ENCODE measurements at places on chromosomes 6 and 20.

GRCh38 chr6:109526905-109527628 is 44.0 kb upstream of the ZBTB24 start:
- peak; percentile 59 for DNase-seq

DNA sequence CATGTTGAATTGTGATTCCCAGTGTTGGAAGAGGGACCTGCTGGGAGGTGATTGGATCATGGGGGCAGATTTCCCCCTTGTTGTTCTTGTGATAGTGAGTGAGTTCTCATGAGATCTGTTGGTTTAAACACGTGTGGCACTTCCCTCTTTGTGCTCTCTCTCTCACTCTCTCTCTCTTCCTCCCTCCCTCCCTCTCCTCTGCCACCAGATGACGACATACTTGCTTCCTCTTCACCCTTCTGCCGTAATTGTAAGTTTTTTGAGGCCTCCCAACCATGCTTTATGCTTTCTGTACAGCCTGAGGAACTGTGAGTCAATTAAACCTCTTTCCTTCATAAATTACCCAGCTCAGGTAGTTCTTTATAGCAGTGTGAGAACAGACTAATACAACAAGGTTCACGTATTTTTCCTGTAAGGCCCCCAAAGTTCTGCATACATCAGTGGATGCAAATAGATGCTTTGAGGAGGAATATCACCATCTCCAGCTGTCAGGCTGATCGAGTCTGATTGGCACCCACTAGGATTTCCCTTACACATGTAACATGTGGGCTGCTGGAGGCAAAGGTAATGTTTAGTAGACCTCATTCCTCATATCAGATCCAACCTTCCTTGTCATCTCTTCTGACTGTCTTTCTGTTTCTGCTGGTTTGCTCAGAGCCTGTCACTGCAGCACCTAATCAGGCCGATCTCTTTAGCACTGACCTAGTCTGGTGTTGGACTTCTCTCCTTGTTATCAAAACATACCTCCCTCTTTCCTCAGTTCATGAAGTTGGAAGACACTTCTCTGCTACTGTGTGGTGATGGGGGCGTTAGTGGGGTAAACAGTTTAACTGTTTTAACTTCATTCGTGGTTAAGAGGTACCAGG is 54.3 kb upstream of the BACH2 start:
- DNase-seq = no peak

GRCh38 chr6:153367021-153367420 is 235.9 kb upstream of the RGS17 start:
- peak; percentile 7 for DNase-seq

GRCh38 chr20:57259121-57259937 is 7.1 kb downstream of the BMP7 start:
- DNase-seq = peak; percentile 75

- DNase-seq = no peak
These were observed 8.5 kb upstream of the TUBB2A start for GRCh38 chr6:3165631-3166534.

- no peak for DNase-seq
These were observed 155.5 kb downstream of the CFAP61 start for GRCh38 chr20:20207872-20208271.

- no peak for DNase-seq
These were observed 4.3 kb downstream of the ARFRP1 start for GRCh38 chr20:63703471-63703975.

DNA sequence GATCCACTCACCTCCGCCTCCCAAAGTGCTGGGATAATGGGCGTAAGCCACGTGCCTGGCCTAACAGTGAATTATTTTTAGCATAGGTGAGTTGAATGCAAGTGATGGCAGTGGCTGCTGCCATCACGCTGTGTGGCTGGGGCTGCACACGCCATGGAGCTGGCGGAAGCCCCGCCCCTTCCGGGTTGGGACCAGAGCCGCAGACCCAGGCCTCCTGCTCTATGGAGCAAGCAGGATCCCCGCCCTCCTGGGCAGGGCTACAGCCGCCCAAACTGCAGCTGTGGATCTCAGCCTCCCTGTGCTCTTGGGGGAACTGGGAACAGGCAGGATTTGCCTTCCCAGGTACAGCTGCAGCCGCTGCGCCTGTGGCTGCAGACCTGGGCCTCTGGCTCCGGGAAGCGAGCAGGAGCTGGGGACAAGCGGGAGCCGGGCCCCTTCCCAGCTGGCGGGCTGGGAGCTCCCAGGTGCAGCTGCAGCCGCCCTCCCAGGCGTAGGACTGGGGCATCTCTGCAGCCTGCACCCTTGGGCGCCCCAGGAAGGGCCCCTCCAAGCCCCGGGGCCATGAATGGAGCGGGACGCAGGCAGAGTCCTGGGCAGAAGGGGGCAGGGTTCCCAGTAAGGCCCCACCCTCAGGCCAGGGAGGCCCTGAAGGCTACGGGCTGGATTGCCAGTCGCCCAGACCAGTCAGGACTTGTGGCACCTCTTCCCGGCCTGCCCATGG is 30.9 kb upstream of the SLA2 start:
- DNase-seq = no peak

- no peak for DNase-seq
These were observed 60.4 kb downstream of the HAO1 start for GRCh38 chr20:7879883-7880282.

GRCh38 chr6:84072442-84072997 is 38.9 kb downstream of the MRAP2 start:
- DNase-seq = no peak

DNA sequence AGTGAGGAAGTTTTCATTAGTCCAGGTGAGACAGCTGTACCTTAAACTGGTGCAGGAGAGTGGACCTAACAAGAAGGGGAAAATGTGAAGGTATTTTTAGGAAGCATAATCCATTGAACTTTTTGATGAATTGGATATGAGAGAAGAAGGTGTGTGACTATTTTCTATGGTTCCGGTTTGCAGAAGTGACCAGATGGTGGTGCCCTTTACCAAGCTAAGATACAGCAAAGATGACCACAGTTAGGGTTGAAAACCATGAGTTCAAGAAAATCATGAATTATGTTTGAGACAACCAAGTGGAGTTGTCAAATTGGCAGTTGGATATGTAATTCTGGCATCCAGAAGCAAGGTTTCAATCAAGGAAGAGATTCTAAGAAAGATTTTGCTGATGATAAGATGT is 61.9 kb upstream of the NRSN1 start:
- DNase-seq = no peak

- DNase-seq = no peak
These were observed 87.3 kb downstream of the SCML4 start for GRCh38 chr6:107736713-107737396.

GRCh38 chr6:89475634-89476033 is 42.7 kb downstream of the ANKRD6 start:
- DNase-seq = no peak

- no peak for DNase-seq
These were observed 231.0 kb upstream of the EYS start for GRCh38 chr6:65938000-65938399.

- DNase-seq = no peak
These were observed 166.7 kb downstream of the TINAG start for GRCh38 chr6:54474898-54475297.

- no peak for DNase-seq
These were observed 256.5 kb downstream of the TAF4 start for GRCh38 chr20:61809006-61809770.

- peak; percentile 68 for DNase-seq
These were observed 9.3 kb upstream of the NQO2 start for GRCh38 chr6:2990248-2990931.

DNA sequence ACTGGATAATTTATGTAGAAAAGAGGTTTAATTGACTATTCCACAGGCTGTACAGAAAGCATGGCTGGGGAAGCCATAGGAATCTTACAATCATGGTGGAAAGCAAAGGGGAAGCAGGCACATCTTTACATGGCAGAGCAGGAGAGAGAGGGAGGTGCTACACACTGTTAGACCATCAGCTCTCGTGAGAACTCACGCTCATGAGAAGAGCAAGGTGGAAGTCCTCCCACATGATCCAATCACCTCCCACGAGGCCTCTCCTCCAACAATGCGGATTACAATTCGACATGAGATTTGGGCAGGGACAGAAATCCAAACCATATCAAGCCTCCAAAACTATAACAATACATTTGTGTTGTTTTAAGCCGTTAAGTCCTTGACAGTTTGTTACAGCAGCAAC is 257.1 kb upstream of the KCNG1 start:
- DNase-seq = no peak

DNA sequence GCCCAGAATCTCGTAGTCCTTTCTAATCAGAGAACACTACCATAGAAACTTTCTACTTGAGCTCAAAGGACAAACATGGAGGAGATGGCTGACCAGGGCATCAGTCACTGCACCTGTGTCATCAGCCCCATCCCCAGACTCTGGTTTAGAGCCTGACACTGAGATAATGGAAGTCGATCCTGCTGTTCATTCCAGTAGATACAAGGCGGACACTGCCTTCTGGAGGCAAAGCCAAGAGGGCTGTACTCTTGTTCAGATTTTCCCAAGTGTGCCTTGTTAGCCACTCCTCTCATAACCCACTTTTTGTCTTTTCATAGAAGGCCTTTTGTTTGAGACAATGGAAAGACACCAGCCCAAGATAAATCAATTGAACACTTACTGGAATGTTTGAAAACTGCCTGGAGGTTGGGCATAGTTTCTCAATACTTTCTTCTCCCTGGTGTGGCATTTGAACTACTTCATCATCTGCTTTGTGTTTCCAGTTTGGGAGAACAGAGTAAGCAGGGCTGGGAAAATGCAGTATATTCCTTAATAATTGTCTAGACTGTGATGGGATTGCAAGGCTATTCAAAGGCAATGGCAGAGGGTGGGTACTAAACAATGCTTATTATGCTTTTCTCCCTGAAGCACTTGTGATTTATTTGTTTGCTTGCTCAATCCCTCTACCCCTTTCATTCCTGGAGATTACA is 99.7 kb downstream of the CLIC5 start:
- DNase-seq = no peak

DNA sequence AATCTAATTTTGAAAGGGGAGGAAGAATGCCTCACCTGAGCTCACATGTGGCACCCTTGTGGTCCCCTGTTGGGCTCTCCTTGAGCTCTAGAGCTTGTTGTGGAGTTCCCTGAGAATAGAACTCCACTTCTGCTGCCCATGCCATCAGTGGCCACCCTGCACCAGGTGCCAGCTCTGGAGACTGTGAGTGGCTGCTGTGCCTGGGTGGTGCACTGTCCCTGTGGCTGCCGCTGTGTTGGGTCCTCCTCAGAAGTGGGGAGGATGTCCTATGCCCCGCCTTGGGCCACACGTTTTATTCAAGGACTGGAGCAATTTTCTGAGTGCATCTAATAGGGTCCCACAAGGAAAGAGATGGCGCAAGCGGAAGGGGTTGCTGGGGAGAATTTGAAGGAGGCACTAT is 67.9 kb upstream of the MAP3K7 start:
- DNase-seq = no peak

GRCh38 chr20:57436223-57436545 is 45.0 kb downstream of the RBM38 start:
- no peak for DNase-seq

DNA sequence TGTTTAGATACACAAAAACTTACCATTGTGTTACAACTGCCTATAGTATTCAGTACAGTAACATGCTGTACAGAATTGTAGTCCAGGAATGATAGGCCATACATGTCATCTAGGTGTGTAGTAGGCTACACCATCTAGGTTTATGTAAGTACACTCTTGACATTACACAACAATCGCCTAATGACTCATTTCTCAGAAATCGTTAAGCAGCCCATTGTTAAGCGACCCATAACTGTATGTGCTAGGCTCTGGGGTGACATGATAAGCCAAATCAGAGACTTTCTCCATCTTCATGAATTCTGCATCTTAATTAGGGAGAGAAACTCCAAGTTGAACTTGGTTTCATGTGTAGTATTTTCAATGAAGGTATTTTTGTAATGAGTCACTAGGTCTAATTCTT is 17.2 kb downstream of the STK35 start:
- DNase-seq = no peak

DNA sequence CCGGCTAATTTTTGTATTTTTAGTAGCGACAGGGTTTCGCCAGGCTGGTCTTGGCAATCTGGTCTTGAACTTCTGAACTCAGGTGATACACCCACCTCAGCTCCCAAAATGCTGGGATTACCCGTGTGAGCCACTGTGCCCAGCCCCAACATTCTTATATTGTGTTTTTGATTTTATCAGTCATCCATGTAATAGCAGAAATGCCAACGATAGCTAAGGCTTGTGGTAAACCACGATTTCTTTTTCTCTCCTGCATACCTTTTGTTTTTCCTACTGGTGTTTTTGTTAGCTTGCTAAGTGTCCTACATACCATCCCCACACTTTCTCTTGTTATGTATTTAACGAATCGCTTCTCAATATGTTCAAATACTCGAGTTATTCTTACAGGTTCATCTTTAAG is 12.1 kb downstream of the PHACTR2 start:
- DNase-seq = no peak

DNA sequence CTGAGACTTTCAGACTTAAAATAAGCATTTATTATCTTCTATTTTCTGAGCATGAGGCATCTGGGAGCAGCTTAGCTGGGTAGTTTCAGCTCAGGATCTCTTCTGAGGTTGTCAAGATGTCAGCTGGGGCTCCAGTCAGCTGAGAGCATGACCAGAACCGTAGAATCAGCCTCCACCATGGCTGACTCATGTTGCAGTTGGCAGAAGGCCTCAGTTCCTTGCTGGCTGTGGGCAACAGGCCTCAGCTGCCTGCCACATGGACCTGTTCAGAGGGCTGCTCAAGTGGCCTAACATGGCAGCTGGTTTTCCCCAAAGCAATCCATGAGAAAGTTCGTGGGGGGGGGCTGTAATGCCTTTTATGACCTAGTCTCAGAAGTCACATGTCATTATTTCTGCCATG is 142.3 kb downstream of the LY86 start:
- no peak for DNase-seq

DNA sequence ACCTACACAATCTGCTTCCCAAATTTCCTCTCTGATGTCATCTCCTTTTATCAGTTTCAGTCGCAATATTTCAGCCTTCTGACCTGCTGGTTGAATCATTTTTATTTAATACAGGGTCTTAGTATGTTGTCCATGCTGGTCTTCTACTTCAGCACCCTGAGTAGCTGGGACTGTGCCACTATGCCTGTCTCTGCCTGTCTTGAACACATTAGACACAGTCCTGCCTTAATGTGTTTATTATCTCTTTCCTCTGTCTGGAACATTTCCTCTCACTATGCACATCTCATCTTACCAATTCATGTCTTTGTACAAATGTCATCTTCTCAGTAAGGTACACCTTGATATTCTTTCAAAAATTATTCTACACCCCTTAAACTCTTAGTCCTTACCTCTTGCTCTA is 106.5 kb downstream of the THEMIS start:
- DNase-seq = no peak

DNA sequence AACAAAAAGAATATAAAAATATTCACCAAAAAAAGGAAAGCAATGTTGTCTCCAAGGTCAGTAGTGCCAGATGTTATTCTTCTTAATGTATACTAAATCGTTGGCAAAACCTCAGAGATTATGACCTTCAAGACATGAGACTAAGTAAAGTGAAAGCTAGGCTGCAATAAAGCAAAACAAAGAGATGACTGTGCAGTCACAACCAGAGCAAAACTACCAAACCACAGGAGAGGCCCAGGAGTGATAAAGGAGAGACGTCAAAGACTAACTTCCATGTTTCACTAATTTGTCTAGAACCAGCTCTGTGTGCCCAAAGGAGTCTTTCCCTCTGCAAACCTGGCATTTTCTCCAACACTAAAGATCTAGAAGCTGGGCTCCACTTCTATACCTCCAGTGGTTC is 155.9 kb upstream of the POU3F2 start:
- DNase-seq = no peak

Data from renal pelvis (tissue), 12 donors.